ENCODE measurements at places on chromosomes 2 and 18.

- DNase-seq = no peak
These were observed 1708.9 kb upstream of the CELF4 start for GRCh38 chr18:39274535-39274934.

- DNase-seq = no peak
These were observed 68.5 kb downstream of the COPS8 start for GRCh38 chr2:237154082-237154638.

DNA sequence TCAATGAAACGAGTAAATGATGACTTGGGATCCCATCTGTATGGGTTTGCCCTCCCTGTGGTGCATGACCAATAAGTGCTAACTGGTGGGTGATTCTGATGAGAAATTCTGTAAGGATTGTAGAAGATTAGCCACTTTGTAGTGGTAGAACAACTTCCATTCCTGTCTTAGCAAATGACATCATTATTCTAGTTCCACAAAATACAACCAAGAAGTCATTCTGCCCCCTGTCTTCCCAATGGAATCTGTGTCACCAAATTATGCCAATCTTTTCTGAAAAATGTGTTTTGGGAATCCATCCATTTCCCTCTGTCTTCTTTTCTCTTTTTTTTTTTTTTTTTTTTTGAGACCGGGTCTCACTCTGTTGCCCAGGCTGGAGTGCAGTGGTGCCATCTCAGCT, 48.4 kb downstream of the SLC38A11 start:
- DNase-seq = no peak

GRCh38 chr2:170019060-170019805, 158.7 kb upstream of the MYO3B start:
- no peak for DNase-seq

DNA sequence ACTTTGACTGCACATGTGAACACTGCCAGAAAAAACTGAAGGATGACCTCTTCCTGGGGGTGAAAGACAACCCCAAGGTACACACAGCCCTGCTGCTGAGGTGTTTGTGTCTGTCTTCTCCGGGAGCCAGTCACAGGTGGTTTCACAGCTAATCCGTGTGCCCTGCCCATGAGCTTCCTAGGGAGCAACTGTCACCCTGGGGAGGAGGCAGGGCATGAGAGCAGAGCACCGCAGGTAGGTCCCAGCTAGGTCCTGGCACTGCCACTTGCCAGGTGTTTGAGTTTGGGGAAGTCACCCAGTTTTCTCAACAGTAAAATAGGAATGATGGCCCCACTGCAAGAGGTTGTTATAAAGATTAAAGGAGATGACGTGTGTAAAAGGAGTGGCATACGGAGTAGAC, 29.1 kb downstream of the SMYD1 start:
- no peak for DNase-seq

DNA sequence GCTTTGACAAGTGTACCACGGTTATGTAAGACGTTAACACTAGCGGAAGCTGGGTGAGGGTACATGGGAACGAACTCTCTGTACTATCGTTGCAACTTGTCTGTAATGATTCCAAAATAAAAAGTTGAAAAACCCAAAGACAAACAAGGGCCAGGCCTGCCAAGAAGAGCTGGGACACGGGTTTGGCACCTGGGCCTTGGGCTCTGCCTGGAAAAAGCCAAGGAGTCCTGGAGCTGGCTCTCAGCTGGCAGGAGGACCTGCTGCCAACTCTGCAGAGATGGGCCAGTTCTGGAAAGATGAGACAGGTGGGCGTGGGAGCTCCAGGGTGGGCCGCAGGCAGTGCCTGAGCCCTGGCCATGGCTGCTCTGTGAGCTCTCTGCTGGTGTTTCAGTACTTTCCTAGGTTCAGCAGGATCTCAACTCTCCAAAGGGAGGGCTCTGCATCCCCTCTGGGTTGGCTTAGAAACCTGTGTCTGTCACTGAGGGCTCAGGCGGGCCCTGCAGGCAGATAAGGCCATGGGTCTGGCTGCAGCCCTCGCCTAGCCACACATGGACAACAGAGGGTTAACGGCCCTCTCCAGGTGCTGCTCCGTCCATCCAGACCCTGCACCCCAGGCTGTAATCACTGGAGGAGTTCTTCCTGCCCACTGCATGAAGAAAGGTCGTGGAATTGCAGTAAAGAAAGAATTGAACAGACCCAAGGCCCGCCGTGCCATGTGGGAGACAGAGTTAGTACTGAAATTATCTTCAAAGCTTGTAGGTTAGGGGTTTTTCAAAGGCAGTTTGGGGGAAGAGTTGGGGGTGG, 89.9 kb downstream of the RHOB start:
- DNase-seq = peak; percentile 58

Data from nucleus accumbens (tissue), 56 donors.